ENCODE measurements at places on chromosomes 7 and 10.

GRCh38 chr7:50369143-50370026 is 64.9 kb downstream of the IKZF1 start:
- peak overlapping the region; percentile 45 for H3K27ac ChIP-seq
- H3K4me3 ChIP-seq: peak overlapping the region; percentile 55
- peaks cover 85% of the 10 kb centered on the region for H3K4me1 ChIP-seq
- peak; percentile 87 for DNase-seq
- no peaks in the 10 kb centered on the region for H3K27me3 ChIP-seq
- H3K36me3 ChIP-seq: peaks cover 82% of the 10 kb centered on the region

DNA sequence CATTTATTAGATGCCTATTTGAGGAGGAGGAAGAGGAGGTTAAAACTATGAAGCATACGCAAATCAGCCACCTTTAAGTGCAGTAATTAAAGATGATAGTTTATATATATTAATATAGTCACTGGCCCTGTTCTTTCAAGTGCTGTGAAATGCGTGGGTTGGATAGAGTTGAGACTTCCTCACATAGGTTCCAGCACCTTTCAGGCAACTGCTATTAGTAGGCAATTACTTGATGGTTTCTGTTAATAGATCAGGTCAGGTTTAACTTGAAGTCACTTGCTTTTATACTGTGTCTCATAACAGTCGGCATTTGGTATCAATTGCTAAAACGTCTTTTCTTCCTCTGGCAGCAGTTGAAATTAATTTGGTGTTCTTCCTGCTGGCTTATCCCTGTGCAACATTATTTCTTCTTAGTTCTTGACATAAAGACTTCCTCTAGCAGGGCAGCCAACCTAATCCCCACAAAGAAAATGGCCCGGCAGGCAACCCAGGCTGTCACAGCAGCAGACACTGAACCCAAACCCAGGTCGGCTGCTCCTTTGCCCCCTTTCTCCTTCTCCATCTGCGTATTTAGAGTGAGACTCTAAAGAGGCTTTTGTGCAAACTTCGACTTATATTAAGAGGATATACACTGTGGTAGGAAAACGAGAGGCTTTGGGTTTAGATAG is 35.3 kb upstream of the BET1 start:
- H3K4me1 ChIP-seq: no peaks in the 10 kb centered on the region
- no peak overlapping the region for H3K4me3 ChIP-seq
- H3K36me3 ChIP-seq: no peaks in the 10 kb centered on the region

DNA sequence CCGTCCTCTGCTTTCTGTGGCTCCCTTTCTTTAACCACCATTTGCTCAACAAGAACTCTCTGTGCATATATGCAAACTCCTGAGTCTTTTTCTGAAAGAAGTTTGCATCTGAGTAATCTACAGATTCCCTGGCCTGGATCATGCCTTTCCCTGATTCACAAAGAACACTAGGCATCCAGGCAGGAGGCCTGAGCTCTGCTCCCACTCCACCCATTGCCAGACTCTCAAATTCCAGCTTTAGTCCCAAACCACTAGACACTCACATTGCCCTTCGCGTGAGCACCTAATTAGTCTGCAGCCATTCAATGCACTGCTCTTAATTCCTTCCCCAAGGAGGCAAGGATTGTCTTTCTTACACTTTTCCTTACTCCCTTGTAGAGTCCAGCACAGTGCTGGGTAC is 60.9 kb downstream of the ABCC2 start:
- no peak overlapping the region for H3K27ac ChIP-seq
- H3K36me3 ChIP-seq: no peaks in the 10 kb centered on the region
- H3K4me3 ChIP-seq: no peak overlapping the region
- H3K4me1 ChIP-seq: peaks cover 4% of the 10 kb centered on the region
- DNase-seq: no peak

DNA sequence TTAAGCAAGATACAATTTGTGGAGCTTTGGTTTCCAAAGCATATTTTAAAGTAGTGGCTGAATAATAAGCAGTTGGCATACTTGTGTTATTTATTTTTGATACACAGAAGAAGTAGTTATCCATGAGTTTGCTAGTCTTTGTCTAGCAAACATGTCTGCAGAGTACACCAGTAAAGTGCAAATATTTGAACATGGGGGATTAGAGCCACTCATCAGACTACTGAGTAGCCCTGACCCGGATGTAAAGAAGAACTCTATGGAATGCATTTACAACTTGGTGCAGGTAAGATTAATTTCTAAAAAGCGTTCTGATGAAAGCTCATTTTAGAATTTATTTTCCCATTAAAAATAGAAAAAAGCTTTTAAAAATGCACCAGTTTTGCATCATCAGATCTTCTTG is 31.4 kb downstream of the ARMC3 start:
- H3K27ac ChIP-seq: no peak overlapping the region
- no peaks in the 10 kb centered on the region for H3K36me3 ChIP-seq
- H3K4me3 ChIP-seq: no peak overlapping the region
- peaks cover 7% of the 10 kb centered on the region for H3K27me3 ChIP-seq

GRCh38 chr10:13608246-13608853 is 21.6 kb downstream of the PRPF18 start:
- H3K4me1 ChIP-seq: no peaks in the 10 kb centered on the region
- H3K27me3 ChIP-seq: no peaks in the 10 kb centered on the region
- no peak for DNase-seq
- no peak overlapping the region for H3K27ac ChIP-seq

- H3K36me3 ChIP-seq: no peaks in the 10 kb centered on the region
- peaks cover 26% of the 10 kb centered on the region for H3K27me3 ChIP-seq
- H3K4me3 ChIP-seq: no peak overlapping the region
- H3K27ac ChIP-seq: no peak overlapping the region
- DNase-seq: no peak
These were observed 96.7 kb upstream of the SLC25A13 start for GRCh38 chr7:96418581-96418980.

DNA sequence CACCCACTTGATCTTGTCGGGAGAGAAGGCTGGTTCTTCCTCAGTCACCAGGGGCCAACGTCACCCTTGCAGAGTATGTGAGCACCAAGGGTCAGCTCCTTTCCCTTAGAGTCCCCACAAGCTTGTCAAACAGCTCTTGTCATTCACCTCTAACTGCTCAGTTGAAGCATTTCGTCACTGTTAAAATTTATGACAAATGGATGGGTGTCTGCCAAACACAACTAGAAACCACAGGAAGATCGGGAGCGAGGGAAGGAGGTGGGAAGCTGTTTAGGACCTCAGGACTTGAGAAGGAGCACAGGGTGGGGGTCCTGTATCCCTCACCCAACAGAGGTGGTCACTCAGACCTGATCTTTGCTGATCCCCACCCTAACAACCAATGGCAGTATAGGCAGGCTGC is 373.3 kb upstream of the IGFBP3 start:
- H3K27ac ChIP-seq: no peak overlapping the region
- H3K4me3 ChIP-seq: no peak overlapping the region
- H3K36me3 ChIP-seq: no peaks in the 10 kb centered on the region
- DNase-seq: no peak
- no peaks in the 10 kb centered on the region for H3K27me3 ChIP-seq

DNA sequence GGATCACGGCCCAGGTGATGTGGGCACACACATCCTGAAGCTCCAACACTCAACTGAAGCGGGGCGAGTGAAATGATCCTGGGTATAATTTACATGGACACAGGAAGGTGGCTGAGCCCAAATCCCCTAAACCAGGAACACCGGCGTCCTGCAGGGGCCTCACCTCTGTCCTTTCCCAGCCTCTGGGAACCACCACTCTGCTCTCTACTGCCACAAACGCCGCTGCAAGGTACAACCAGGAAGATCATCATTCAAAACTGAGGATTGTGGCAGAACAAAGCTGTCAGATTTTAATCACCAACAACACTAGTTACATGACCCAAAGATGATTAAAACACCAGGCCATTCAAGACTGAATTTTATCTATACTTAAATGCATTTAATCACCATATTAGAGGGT is 104.0 kb downstream of the DIP2C start:
- no peak overlapping the region for H3K27ac ChIP-seq
- H3K4me1 ChIP-seq: no peaks in the 10 kb centered on the region
- H3K36me3 ChIP-seq: no peaks in the 10 kb centered on the region
- no peak for DNase-seq
- no peaks in the 10 kb centered on the region for H3K27me3 ChIP-seq

DNA sequence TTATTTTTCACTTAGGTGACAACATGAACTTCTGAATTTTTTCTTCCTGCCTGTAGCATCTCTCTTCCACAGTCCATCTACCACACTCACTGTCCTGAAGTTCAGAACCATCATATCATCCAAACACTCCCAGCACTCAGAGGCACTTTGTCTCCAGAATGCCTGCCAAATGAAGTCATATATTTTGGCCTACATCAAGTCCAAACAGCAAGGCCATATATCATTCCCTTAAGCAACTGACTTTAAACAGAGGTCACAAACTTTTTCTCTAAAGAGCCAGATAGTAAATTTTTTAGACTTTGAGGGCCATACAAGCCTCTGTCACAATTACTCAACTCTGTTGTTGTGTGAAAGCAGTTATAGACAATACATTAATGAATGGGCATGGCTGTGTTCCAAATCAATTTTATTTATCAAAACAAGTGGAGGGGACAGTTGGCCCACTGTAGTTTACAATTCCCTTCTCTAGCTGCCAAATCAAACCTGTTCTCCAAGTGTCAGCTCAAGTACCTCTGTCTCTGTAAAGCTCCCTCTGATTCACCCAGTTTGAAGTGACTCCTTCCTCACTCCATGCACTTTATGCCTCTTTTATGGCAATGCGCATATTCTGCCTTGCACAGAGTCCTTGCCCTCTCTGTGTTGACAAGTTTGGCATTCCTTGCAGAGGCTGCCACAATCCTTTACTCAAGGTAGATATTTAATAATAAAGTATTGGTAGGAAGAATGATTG is 305.7 kb downstream of the FZD1 start:
- H3K36me3 ChIP-seq: no peaks in the 10 kb centered on the region
- no peak overlapping the region for H3K27ac ChIP-seq
- peaks cover 3% of the 10 kb centered on the region for H3K27me3 ChIP-seq
- no peaks in the 10 kb centered on the region for H3K4me1 ChIP-seq
- H3K4me3 ChIP-seq: no peak overlapping the region

DNA sequence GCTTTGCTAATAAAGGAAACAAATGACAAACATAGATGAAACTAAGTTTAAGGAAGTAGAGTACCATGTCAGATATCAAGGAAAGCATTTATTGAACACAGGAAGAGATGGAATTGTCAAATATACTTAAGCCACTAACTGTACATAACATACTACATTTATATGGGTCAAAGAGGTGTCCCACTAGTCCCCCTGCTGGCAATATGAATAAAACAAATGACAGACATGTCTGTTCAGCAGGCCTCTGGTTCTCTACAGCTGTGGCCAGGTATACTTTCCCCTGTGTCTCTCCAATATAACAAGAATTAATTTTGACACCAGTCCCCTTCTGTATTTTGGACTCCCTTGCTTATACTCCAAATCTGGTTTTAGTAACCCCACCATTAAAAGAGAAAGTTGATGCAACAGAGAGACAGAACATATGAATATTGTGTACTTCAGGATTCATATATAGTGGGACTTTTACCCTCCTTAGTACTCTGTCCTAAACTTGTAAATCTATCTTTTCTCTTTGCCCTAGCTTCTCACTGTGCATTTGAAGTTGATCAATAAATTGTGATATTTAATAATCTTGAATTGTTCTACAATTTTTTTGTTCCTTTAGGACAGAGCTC is 42.9 kb downstream of the CD36 start:
- no peaks in the 10 kb centered on the region for H3K27me3 ChIP-seq
- H3K36me3 ChIP-seq: no peaks in the 10 kb centered on the region
- no peak overlapping the region for H3K4me3 ChIP-seq
- no peaks in the 10 kb centered on the region for H3K4me1 ChIP-seq
- DNase-seq: no peak

- H3K4me3 ChIP-seq: no peak overlapping the region
- H3K4me1 ChIP-seq: no peaks in the 10 kb centered on the region
- no peaks in the 10 kb centered on the region for H3K27me3 ChIP-seq
These were observed 61.8 kb upstream of the TRIL start for GRCh38 chr7:29019896-29020295.

DNA sequence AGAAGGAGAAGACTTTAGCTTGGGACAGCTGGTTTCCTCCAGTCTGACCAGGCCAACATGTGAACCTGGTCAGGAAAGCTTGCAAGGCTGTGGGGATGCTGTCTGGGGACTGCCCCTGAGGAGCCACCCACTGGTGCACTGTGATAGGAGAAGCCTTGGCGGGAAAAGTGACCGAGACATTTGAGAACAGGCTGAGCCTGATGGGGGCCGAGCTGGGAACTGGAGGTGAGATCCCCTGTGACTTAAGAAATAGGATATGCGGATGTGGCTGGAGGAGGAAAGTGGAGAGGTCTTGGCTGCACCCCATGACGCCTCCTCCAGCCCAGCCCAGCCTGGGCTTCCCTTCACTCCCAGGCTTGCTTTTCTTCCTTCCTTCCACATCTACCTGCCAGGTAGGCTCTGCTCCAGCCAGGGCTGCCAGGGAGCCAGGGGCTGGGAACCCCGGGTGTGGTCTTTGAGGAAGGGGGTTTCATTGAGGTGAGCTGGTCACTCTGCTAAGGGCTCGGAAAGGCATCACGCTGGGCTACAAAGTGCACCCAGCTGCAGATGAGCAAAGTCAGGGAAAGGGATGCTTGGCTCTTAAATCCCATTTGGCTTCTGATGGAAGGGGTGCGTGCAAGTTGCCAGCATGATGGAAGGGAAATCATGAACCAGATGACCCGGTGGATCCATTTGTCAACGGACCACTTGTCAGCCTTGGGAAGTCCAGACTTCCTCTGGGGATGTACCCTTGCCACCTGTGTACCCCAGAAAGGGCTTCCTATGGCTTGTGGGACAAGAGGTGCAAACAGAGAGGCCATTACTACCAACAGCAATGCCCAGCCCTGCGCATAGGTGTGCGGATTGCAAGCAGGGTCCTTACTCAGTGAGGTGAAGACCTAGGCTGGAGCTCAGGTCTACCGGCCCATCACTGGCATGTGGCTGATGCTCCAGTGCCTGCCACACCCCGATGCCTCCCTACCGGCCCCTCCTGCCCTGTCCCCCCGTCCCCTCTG is 66.3 kb downstream of the C10orf143 start:
- no peaks in the 10 kb centered on the region for H3K4me1 ChIP-seq
- H3K36me3 ChIP-seq: no peaks in the 10 kb centered on the region
- DNase-seq: no peak

GRCh38 chr10:35927341-35927740 is 285.2 kb upstream of the FZD8 start:
- H3K27ac ChIP-seq: no peak overlapping the region
- no peaks in the 10 kb centered on the region for H3K36me3 ChIP-seq
- no peaks in the 10 kb centered on the region for H3K4me1 ChIP-seq
- no peaks in the 10 kb centered on the region for H3K27me3 ChIP-seq
- H3K4me3 ChIP-seq: no peak overlapping the region

GRCh38 chr7:74283858-74284447 is 5.3 kb upstream of the CLIP2 start:
- DNase-seq: no peak
- H3K27me3 ChIP-seq: peaks cover 14% of the 10 kb centered on the region
- H3K36me3 ChIP-seq: no peaks in the 10 kb centered on the region
- H3K27ac ChIP-seq: no peak overlapping the region
- H3K4me1 ChIP-seq: peaks cover 16% of the 10 kb centered on the region

GRCh38 chr7:66043681-66044497 is 31.7 kb upstream of the ASL start:
- H3K27ac ChIP-seq: no peak overlapping the region
- H3K27me3 ChIP-seq: peaks cover 15% of the 10 kb centered on the region
- H3K4me3 ChIP-seq: peak overlapping the region; percentile 79
- no peaks in the 10 kb centered on the region for H3K36me3 ChIP-seq
- DNase-seq: peak; percentile 73

GRCh38 chr10:98445200-98445812 is 1.4 kb downstream of the HPS1 start:
- H3K4me1 ChIP-seq: peaks cover 28% of the 10 kb centered on the region
- peak overlapping the region; percentile 90 for H3K27ac ChIP-seq

Measured in activated CD4-positive, alpha-beta T cell treated with anti-CD3 and anti-CD28 coated beads, Interleukin-2, amount 10 ng/mL, durations not matched to agents 24 days and 14 days (primary cell).